ENCODE measurements at places on chromosomes 11 and 22.

GRCh38 chr11:29260939-29261705 lies 755.7 kb downstream of the KCNA4 start:
- no peak for DNase-seq

- DNase-seq = no peak
These were observed 14.9 kb downstream of the GAS2 start for GRCh38 chr11:22681281-22681812.

GRCh38 chr11:8384199-8384821 lies 120.6 kb upstream of the LMO1 start:
- DNase-seq = no peak

DNA sequence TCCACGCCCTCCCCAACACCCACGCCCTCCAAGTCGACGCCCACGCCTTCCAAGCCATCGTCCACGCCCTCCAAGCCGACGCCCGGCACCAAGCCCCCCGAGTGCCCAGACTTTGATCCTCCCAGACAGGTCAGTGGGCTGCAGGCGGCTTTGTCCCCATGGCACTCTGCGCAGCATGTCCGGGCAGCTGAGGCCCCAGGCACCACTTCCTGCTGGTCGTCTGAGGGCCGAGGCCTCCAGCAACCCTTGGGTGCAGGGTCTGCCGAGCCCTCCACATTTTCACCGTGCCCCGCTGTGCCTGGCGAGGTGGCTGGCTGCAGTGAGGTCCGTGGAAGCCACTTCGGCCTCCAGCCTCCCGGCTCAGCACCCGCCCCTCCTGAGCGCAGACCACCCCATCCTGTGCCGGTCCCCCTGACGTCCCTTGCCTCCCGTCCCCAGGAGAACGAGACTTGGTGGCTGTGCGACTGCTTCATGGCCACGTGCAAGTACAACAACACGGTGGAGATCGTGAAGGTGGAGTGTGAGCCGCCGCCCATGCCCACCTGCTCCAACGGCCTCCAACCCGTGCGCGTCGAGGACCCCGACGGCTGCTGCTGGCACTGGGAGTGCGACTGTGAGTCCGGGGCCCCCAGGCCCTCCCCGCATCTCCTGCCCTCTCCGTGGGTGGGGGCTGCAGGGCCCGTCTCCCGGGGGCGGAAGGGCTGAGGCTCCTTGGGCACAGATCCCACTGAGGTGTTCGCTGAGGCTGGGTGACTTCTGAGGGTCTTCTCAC lies 26.8 kb downstream of the MUC2 start:
- no peak for DNase-seq

DNA sequence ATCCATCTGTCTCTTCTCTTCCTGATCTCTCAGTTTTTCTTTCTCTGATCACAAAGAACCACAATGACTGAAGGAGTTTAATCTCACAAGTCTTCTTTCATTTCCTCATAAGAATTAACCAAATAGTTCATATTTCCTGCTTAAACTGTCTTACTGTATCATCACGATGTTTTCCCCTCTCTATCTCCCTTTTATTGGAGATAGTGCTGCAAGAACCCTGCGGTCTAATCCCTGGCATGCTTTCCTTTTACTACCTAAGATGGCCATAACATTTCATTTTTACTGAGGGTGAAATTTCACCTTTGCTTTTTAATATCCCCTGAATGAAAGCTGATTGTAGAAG lies 28.9 kb downstream of the CARD18 start:
- DNase-seq = no peak

All from NCI-H187 treated with DMSO at 0.1 percent for 48 hours (cell line).